Esophagus mucosa (tissue), 1 donor: ENCODE measurements at places on chromosomes 2 and 18. TPM values are rescaled to one million over a fixed set of nuclear protein-coding genes. Genes with fewer than 3 reads are reported as not detected.

The BIN1 gene
- total RNA-seq = 4.5 TPM

The RNF144A gene
- total RNA-seq = 5.5 TPM

The TPO gene
- 1.2 TPM for total RNA-seq

The TNFRSF11A gene
- total RNA-seq = 5.7 TPM

The COL5A2 gene
- 6.3 TPM for total RNA-seq

The COL4A4 gene
- total RNA-seq = 0.24 TPM

GRCh38 chr2:201403880-201404279 lies 46.7 kb upstream of the FLACC1 start:
- peak; percentile 48 for ATAC-seq

- ATAC-seq = no peak
Observed at GRCh38 chr18:59090966-59091603, 48.6 kb upstream of the SEC11C start.

- ATAC-seq = no peak
Observed at GRCh38 chr18:23204589-23205235, 69.4 kb downstream of the CABLES1 start.

GRCh38 chr18:48771641-48772375 lies 179.0 kb downstream of the SMAD7 start:
- peak; percentile 61 for ATAC-seq

GRCh38 chr2:195779491-195779890 lies 122.5 kb downstream of the SLC39A10 start:
- ATAC-seq = no peak

- no peak for ATAC-seq
Observed at GRCh38 chr18:74901362-74902146, 303.9 kb downstream of the ZNF407 start.

GRCh38 chr2:239910851-239911640 lies 114.1 kb downstream of the NDUFA10 start:
- ATAC-seq = peak; percentile 89

GRCh38 chr18:3347286-3347803 lies 85.4 kb downstream of the MYL12B start:
- ATAC-seq = no peak
